ENCODE measurements at places on chromosomes 1 and 21.

DNA sequence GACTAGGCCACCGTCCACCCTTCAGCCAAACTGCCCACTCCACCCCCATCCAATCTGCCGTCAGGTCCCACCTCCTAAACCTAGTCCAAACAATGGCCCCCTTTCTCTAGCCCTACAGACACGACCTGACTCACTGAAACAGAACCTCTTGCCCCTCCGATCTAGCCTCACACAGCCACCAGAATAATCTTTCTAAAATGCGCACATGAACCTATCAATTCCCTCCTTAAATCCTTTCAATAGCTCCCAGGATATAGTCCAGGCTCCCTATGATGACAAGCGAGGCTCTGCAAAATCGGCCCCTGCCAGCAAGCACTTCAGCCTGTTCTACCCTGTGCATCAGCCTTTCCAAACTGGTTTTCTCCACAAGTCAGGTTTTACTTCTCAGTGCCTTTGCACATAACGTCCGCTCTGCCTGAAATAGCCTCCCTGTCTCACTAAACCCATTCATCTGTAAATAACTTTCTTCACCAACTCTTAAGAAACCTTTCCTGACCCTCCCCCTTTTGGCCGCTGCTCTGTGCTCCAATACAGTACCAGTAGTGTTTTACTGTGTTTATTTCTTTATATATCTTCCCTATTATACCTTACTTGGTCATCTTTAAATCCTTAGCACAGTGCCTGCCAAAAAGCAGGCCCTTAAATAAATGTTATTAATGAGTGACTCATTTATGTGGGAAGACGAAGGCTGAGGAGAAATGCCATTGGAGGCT, 9.0 kb upstream of the CDC20 start:
- no peak for DNase-seq

GRCh38 chr1:203028784-203029553, 2.7 kb downstream of the PPFIA4 start:
- no peak for DNase-seq

- no peak for DNase-seq
These were observed 7.6 kb downstream of the TTF2 start for GRCh38 chr1:117067533-117068370.

DNA sequence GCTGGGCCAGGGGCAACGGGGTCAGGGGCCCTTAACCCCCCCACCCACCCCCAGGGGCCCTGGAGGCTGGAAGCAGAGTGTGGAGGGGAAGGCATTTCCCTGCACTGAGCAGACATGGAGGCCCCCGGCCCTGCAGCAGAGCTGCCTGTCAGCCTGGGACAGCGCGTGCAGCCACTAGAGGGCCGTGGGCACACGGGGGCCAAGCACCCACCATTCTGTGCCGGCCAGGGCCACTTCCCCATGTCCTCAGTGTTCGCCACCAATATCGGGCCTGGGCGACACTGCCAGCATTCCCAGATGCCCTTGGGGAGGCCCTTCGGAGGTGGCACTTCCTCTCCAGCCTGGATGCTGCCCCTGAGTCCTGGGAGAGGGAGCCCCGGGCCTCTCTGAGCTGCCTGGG, 23.2 kb upstream of the ARHGEF16 start:
- no peak for DNase-seq

- DNase-seq: no peak
These were observed 1.4 kb downstream of the S100A12 start for GRCh38 chr1:153374071-153374470.

DNA sequence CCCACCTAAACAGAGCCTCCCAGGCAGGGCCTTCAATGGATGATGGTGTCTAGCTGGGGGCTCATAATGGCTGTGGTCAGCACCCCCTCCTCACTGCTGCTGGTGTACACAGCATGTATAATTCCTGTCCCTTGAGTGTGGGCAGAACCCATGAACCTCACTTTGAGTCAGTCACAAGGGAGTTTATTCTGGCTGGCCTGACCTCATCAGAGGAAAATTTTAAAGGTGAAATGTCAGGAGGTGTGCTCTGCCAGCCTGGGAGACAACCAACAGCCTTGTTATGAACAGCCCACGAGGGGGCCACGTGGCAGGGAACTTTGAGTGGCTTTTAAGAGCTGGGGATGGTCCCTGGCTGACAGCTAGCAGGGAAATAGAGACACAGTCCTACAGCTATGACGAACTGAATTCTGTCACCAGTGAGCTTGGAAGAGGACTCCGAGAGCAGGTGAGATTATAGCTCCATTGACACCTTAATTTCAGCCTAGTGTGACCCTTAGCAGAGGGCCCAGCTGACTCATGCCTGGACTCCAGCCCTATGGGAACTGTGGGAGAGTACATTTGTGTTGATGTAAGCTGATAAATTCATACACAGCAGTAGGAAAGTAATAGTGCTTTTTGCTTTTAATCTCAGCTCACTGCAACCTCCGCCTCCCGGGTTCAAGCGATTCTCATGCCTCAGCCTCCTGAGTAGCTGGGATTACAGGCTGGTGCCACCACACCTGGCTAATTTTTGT, 73.5 kb upstream of the RUNX3 start:
- no peak for DNase-seq

Data from stimulated activated CD8-positive, alpha-beta memory T cell treated with anti-CD3 and anti-CD28 coated beads, Interleukin-15, amount 100 ng/mL, for 4 hours (primary cell).